ENCODE measurements at places on chromosomes 1 and 21. TPM values are rescaled to one million over a fixed set of nuclear protein-coding genes. Genes with fewer than 3 reads are reported as not detected.
A peak's percentile ranks its signal among the peaks of the same experiment; 100 is the strongest.

PIK3CD gene
- total RNA-seq, result 5.3 TPM

RAB7B gene
- 17.5 TPM for total RNA-seq

GRCh38 chr21:17818186-17819113, 706 bp downstream of the C21orf91 start:
- H3K4me1 ChIP-seq, result no peaks in the 10 kb centered on the region
- peak overlapping the region; percentile 99 for H3K4me3 ChIP-seq
- H3K36me3 ChIP-seq, result no peaks in the 10 kb centered on the region
- H3K27ac ChIP-seq, result peak overlapping the region; percentile 88
- peak; percentile 59 for DNase-seq
- H3K27me3 ChIP-seq, result no peaks in the 10 kb centered on the region

GRCh38 chr1:114292194-114292593, 138.5 kb upstream of the SYT6 start:
- no peaks in the 10 kb centered on the region for H3K36me3 ChIP-seq
- no peak overlapping the region for H3K27ac ChIP-seq
- no peak for DNase-seq
